Stimulated activated CD4-positive, alpha-beta T cell treated with anti-CD3 and anti-CD28 coated beads, Interleukin-1b, Interleukin-23, amount 100 ng/mL, for 48 hours (primary cell): ENCODE measurements at places on chromosomes 7 and 10.
A peak's percentile ranks its signal among the peaks of the same experiment; 100 is the strongest.

GRCh38 chr7:1103009-1103788 is 15.3 kb downstream of the GPER1 start:
- peak; percentile 20 for DNase-seq

- DNase-seq: no peak
These were observed 54.7 kb downstream of the ADAMTS14 start for GRCh38 chr10:70726909-70727495.

- DNase-seq: no peak
These were observed 85.4 kb downstream of the PCLO start for GRCh38 chr7:83077328-83077727.

- DNase-seq: no peak
These were observed 26.5 kb upstream of the GSAP start for GRCh38 chr7:77442636-77443035.

DNA sequence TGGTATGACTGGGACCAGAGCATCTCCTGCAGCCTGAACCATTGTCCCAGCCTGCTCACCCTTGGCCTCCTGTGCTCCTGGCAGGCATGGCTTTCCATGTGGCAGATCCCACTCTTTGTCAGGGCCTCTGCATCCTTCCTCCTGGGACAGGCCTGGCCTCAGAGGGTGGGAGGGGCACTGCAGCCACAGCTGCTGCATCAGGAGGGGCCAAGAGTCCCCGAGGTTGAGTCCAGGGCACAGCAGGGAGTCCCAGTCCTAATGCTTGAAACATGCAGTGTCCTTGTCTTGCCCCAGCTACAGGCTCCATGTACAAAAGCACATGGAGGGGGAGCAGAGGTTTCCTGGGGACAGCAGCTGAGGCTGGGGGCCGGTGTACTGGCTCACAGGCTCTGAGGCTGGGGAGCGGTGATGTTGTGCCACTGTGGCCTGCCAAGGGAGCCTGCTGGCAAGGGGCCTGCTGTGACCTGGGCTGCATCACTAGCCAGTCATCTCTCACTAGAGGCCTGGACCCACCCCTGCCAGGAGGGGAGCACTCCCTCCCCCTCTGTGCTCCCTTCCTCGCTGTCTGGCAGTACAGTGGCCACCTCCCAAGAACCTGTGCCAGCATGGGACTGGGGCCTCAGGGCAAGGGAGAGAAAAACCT is 144.8 kb downstream of the ZNF248 start:
- DNase-seq: no peak
